ENCODE measurements at places on chromosomes 3 and 15.
A peak's percentile ranks its signal among the peaks of the same experiment; 100 is the strongest.

DNA sequence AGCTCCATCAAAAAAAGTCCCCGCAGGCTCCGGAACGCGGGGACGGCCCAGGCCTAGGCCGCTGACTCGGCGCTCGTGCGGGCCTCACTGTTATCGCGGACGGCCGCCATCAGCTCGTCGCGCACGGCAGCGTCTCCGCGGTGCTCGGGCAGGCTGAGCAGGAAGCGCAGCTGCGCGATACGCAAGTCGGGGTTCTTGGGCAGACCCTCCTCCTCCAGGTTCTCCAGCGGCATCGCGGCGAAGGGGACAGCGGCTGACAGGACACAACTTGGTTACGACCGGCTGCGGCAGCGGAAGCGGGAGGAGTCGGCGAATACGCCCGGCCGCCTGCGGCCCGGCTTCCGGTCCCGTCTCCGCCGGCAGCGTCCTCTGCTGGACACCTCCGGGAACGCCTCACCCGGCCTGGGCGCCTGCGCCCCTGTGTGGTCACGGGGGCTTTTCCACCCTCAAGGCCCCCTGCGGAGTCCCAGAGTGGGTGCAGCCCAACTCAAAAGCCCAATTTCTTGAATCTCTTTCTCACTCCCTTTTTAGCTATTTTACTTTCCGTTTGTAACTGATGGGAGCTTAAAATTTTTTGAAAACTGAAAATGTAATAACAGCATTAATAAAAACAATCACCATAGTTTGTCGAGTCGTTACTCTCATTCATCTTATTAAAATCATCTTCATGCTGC is at the start of gene PSMD6:
PSMD6 (minus strand) TSS at position 308 of the 674 bp plus-strand sequence; CDS start at position 233, 75 bp downstream.
- H3K27me3 ChIP-seq, result peaks cover under 1% of the 10 kb centered on the region
- peaks cover 25% of the 10 kb centered on the region for H3K4me1 ChIP-seq
- peak within 1 kb of the TSS; percentile 83 for H3K4me3 ChIP-seq
- DNase-seq, result peak; percentile 90

- no peak overlapping the region for H3K4me3 ChIP-seq
- H3K4me1 ChIP-seq, result no peaks in the 10 kb centered on the region
- DNase-seq, result no peak
- H3K36me3 ChIP-seq, result no peaks in the 10 kb centered on the region
These were observed 61.2 kb upstream of the FLNB start for GRCh38 chr3:57946970-57947381.

DNA sequence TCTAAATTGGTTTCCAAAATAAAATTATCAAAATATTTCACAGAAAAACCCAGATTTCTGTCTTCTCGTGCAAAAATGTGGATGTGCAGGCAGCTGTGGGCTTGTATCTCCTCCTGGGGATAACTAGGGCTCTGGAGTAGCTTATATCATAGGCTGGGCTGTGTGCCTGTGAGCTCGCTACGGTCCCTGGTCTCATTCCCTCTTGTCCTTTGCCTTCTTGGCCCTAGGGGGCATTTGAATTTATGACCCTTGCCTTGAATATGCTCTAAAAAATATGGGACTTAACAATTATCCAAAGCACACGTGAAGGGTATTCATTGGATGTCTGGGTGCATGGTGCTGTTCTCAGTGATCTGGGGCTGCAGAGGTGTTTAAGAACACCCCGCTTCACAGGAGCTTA is 132.6 kb downstream of the PDZRN3 start:
- H3K27me3 ChIP-seq, result no peaks in the 10 kb centered on the region
- no peak for DNase-seq
- H3K4me3 ChIP-seq, result no peak overlapping the region
- no peak overlapping the region for H3K27ac ChIP-seq

DNA sequence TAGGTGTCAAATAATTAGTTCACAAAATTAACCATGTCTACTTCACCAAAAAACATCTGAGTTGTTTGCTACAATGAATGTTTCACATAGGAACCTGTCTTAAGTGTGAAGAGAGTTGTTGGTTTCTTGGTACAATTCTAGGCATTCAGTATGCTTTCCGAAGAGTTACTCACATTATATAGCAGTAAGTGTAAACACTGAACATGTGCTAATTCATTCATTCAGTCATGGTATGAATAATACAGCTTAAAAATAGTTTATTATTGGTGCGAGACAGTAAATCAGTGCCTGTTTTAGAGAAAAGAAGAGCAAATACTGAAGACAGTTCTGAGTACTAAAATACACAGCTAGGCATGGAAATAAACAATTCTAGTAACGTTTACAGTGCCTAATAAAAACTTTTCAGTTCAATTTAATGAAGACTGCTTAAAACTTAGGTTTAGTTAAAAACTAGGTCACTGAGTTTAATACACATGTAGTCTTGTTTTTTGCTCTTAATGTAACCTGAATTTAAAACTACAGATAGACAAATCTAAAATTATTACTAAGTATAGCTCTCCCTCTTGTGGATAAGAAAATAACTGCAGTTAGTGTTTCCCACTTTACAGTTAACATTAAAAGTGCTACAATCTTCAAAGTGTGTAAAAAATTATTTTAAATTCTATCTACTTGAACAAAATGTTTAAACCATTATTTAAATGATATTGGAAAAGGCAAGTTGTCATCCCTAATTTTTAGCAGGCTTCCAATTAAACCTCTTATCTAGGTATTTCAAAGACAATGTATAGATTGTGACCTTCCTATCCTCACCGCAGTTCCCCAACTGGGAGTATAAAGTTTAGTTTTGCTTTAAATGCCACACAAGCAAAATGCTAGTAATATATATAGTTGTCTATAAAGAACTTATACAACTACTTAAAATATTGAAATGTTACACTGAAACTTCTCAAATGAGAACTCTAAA is 20.1 kb upstream of the ZCWPW2 start:
- DNase-seq, result peak; percentile 68
- peaks cover 22% of the 10 kb centered on the region for H3K36me3 ChIP-seq
- H3K4me3 ChIP-seq, result no peak overlapping the region
- H3K27ac ChIP-seq, result no peak overlapping the region
- no peaks in the 10 kb centered on the region for H3K27me3 ChIP-seq

DNA sequence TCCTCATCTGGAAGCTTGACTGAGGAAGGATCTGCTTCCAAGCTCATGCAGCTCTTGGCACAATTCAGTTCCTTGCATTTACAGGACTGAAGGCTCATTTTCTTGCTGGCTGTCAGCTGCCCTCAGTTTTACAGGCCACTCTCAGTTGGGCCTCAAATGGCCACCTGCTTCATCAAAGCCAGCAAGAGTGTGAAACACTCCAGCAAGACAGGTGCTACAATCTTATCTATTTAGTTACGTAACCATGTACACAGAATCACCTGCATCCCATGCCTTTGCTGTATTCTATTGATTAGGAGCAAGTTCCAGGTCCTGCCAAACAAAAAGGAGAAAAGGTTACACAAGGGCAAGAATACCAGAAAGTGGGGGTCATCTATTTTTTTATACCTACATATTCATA is 40.8 kb downstream of the RHCG start:
- H3K27ac ChIP-seq, result no peak overlapping the region
- no peak overlapping the region for H3K4me3 ChIP-seq
- no peaks in the 10 kb centered on the region for H3K36me3 ChIP-seq

DNA sequence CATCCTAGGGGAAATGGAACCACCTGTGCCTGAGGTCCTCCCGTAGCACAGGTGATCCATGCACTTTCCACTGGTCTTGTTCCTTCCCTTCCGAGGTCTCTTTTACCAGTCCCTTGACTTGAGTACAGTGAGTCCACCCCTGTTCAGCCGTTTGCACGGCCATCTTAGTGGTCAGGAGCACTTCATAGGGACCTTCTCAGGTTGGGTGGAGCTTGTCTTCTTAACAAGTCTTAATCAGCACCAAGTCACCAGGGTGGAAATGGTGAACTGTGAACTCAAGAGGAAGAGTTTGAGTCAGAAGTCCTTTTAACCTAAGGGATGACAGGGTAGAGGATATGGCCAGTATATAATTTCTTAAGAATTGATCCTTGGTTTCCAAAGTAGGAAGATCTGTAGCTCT is 21.4 kb downstream of the ARL8B start:
- peaks cover 22% of the 10 kb centered on the region for H3K36me3 ChIP-seq
- no peak overlapping the region for H3K4me3 ChIP-seq
- no peaks in the 10 kb centered on the region for H3K27me3 ChIP-seq

GRCh38 chr3:130789782-130790322 is 43.2 kb upstream of the PIK3R4 start:
- H3K4me3 ChIP-seq, result no peak overlapping the region
- no peaks in the 10 kb centered on the region for H3K36me3 ChIP-seq
- DNase-seq, result no peak

- H3K36me3 ChIP-seq, result no peaks in the 10 kb centered on the region
- no peak overlapping the region for H3K27ac ChIP-seq
- peaks cover 3% of the 10 kb centered on the region for H3K4me1 ChIP-seq
- H3K27me3 ChIP-seq, result no peaks in the 10 kb centered on the region
These were observed 17.8 kb upstream of the ERICH6 start for GRCh38 chr3:150721285-150722130.

DNA sequence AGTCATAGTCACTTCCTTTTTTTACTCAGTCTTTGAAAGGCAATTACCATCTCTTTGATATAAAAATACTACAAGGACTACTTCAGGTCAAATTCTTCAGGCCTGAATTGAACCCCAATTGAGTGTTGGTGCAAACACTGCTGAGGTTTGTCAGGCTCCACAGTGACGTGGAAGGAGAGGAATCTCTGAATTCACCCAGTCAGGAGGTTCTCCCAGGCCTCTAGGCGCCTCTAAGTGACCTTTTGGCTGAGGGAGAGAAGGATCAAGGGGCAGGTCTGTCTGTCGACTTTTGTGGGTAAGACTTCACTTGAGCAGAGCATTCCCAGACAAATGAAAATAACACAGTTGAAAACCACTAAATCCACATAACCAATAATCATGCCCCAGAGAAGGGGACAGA is 227.6 kb upstream of the CHRNA7 start:
- H3K27me3 ChIP-seq, result no peaks in the 10 kb centered on the region
- no peak overlapping the region for H3K27ac ChIP-seq
- DNase-seq, result no peak
- no peak overlapping the region for H3K4me3 ChIP-seq

Measured in CD4-positive, alpha-beta T cell (primary cell).